Muscle of back (tissue), 13 donors: ENCODE measurements at places on chromosomes 13 and 19. TPM values are rescaled to one million over a fixed set of nuclear protein-coding genes. Genes with fewer than 3 reads are reported as not detected.

DNA sequence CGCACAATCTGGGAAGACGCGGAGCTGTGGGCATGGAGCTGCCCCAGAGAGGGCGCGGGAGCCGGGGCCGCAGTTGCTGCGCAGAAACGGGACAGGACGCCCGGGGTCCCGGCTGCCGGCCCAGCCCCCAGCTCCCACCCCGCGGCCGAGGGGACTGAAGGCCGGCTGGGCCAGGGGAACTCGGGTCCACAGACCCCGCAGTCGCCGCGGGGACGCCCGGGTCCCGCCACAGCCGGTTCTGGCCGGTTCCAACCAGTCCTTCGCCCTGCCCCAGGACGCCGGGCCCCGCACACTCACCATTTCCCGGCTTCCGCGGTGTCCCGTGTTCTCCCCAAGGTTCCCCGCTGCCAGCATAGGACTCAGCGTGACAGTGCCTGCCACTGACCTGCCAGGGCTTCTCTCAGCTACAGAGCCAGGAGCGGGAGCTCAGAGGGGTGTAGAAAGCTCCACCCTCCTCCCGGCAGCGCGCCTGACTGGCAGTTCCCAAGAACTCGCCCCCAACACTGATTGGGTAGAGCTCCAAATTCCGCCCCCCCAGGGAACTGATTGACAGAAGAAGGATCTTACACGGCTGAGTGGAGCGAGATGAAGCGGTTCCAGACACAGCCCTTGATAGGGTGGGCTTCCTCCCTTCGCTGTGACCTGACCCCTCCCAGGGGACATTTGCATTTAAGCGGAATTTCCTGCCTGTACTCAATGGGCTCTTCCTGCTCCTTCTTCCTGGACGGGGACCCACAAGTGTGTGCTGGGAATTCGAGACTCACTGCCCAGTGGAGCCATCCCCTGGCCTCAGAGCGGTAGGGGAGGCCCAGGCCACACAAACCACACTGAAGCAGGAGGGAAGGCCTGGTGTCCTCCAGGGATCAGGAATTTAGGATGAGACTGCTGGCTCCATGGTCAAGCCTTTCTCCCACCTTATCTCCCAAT, at the start of gene ZNF442:
ZNF442 (minus strand) TSS at position 448 of the 927 bp plus-strand sequence. CDS start 2,052 bp downstream, outside the sequence.
- peak; percentile 97 for DNase-seq

GRCh38 chr13:79874396-79875360, 393.7 kb downstream of the NDFIP2 start:
- DNase-seq = no peak

DNA sequence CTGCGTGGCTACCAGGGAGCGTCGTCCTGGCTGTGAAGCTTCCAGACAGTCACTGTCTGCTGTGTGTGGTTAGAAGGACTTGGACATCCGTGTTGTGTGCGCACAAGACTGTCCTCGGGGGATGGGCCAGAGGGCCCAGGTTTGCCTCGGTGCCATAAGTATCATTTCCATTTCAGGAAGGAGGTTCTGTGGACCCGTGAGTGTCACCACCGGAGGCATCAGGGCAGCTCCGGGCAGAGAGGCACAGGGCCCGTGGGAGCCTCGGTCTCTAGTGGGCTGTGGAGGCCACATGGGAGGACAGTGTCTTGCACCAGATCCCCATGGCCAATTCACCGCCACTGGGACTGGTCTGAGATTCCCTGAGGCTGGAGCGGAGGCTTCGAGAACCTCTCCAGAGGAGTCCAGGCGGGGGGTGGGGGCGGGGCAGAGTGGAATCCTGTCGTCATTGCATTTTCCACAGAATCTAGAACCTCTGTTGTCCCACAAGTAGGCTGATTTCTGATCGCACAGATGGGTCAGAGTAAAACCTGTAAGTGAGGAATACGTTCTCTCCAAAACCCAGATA, 6.0 kb downstream of the ZNF57 start:
- DNase-seq = no peak

The AMH gene
- 2.4 TPM for polyA plus RNA-seq

The KLF2 gene
- polyA plus RNA-seq = 68.6 TPM

- DNase-seq = no peak
Measured at GRCh38 chr13:51804295-51805172, 571 bp upstream of the DHRS12 start.

DNA sequence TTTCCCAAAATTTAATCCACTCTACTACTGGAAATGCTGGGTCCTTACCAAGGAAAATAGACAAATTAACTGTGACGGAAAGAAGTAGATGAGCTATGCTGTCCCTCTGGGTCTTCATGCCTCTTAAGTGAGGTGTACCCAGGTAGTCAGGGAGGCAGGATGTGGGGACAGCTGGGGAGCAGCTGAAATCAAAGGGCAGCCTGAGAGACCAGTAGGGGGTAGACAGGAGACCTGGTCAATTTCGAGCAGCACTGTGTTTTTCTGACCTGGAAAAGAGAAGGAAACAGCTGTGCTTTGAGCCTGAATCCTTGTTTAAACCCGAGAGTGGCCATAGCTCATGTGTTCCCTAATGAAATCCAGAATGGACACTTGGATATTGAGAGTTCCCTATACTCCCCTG, 587.3 kb downstream of the EFNB2 start:
- DNase-seq = no peak

DNA sequence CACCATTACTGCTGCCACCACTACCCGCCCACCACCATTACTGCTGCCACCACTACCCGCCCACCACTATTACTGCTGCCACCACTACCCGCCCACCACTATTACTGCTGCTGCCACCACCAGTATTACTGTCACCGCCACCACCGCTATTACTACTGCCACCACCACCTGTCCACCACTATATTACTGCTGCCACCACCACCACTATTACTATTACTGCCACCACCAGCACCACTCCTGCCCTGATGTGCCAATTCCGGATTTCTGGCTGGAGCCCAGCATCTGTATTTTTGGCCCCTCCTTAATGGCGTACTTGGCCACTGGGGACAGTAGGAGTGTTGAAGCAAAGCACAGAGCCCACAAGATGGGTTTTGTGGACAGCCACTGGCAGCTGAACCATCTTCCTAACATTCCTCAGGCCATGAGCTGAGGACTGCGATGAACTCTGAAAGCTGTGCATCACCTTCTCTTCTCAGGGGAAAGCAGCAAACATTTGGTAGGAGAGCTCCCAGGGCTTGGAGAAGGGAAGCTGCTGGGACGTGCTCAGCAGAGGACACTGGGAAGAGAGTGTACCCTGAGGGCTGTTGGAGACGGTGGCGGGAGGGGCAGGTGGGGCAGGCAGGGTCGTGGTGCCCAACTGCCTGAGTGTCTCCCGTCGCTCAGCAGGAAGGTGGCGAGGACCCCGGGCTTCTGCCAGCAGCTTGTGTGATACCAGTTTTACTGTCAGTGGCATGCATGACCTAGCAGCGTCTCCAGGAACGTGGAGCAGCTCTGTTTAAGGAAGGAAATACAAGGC, 23.0 kb downstream of the CUL4A start:
- DNase-seq = no peak

GRCh38 chr19:1270854-1271527, 1.9 kb downstream of the CIRBP start:
- no peak for DNase-seq

GRCh38 chr19:18450931-18451836, 13.3 kb upstream of the ISYNA1 start:
- DNase-seq = peak; percentile 64

DNA sequence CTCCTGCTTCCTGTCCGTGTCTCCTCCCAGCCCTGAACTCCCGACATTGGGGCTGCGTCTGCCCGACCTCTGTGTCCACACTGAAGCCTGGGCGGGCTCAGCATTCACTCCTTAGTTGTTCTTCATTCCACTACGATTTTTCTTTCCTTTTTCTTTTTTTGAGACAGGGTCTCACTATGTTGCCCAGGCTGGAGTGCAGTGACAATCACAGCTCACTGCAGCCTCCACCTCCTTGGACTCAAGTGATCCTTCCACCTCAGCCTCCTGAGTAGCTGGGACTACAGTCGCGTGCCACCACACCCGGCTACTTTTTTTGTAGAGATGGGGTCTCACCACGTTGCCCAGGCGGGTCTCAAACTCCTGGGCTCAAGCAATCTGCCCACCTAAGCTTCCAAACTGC, 23.5 kb upstream of the SIGLEC11 start:
- DNase-seq = no peak

DNA sequence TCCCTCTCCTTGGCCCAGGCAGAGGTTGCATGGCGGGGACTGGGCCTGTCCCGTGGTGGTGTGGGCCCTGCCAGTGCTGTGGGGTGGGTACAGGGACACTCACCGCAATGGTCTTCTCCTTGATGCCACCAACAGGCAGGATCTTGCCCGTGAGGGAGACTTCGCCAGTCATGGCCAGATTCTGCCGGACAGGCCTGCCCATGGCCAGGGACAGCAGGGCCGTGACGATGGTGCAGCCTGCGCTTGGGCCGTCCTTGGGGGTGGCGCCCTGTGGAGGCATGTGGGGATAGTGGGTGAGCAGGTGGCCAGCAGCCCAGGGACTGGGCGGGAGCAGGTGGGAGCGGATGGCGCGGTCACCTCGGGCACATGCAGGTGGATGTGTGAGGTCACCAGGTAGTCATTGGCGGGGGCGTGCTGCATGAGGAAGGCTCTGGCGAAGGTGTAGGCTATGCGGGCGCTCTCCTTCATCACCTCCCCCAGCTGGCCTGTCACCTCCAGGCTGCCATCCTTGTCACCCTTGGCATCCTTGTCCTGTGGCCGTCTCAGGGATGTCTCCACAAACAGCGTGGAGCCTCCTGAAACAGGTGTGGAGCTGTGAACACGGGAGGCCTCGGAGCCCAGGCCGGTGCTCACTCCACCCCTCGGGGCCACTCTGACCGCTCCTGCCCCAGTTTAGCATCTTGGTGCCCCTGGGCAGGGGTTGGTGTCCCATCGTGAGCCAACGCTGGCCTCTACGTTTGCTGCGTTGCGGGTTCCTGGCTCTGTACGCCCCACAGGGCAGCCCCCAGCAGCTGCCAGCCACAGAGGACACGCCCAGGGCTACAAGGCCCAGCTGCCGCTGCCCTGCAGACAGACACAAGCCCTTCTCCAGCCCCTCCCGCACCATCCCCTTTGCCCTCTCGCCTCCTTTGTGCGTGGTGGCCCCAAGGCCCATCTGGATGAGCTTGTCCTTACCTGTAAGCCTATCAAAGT, 3.4 kb downstream of the RPL36 start:
- DNase-seq = no peak

DNA sequence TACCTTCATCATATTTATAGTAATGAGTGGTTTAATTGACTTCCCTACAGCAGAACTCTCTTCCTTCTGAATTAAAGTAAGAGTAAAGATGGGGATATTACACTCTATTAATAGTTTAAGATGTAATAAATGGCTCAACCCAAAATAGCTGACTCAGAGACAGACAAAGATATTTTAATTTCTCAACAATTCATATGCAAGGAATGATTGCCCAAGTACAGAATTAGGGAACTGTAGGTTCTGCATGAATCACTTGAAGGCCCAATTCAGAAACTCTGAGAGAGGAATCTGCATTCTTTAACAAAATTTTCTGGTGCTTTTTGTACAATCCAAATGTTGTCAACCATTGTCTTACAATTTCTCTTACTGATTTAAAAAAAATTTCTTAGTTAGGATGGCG, 42.9 kb upstream of the PCDH9 start:
- DNase-seq = no peak

The FOSB gene
- 83.7 TPM for polyA plus RNA-seq

- no peak for DNase-seq
Measured at GRCh38 chr19:51697169-51697776, 4.1 kb downstream of the SPACA6 start.

The ZNF701 gene
- polyA plus RNA-seq = 9.9 TPM

GRCh38 chr13:76796851-76797250, 89.4 kb downstream of the KCTD12 start:
- no peak for DNase-seq

GRCh38 chr13:47144782-47145181, 247.9 kb upstream of the HTR2A start:
- DNase-seq = no peak

- DNase-seq = no peak
Measured at GRCh38 chr19:54319892-54320670, 7.1 kb upstream of the LILRA5 start.

The PLEKHG2 gene
- polyA plus RNA-seq = 34.2 TPM

- DNase-seq = no peak
Measured at GRCh38 chr19:28397306-28397705, 815.6 kb downstream of the UQCRFS1 start.

The SPTBN4 gene
- polyA plus RNA-seq = 0.50 TPM

DNA sequence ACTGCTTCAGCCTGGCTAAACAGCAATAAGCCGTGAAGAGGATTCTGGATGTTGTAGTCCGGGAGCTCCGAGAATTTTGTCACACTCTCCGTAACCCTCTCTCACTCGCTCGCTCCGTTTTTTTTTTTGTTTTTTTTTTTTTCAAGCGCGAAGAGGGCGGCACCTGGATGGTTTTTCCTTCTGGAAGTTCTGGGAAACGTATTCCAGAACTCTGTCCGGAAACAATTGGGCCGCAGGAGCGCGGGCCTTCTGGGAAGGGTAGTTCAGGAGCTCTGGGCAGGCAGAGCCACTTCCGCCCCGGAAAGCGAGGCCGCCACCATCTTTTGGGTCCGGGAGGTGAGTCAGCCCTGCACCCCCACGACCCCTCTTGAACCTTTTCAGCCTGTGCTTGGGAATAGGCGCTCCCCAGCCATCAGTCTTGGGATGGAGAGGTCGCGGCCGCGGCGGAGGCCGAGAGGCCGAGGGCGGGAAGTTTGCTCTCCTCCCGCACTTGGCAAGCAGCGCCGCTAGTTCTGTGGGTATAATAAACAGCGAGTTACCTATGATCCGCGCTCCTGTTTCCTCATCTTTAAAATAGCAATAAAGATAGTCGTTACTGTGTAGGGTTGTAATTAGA, at the start of gene ZNF227:
ZNF227 (plus strand) TSS at position 283 of the 616 bp plus-strand sequence. CDS start 5,261 bp downstream, outside the sequence.
- peak; percentile 96 for DNase-seq

The GIPC1 gene
- 57.8 TPM for polyA plus RNA-seq

The SEMA6B gene
- polyA plus RNA-seq = 45.9 TPM

DNA sequence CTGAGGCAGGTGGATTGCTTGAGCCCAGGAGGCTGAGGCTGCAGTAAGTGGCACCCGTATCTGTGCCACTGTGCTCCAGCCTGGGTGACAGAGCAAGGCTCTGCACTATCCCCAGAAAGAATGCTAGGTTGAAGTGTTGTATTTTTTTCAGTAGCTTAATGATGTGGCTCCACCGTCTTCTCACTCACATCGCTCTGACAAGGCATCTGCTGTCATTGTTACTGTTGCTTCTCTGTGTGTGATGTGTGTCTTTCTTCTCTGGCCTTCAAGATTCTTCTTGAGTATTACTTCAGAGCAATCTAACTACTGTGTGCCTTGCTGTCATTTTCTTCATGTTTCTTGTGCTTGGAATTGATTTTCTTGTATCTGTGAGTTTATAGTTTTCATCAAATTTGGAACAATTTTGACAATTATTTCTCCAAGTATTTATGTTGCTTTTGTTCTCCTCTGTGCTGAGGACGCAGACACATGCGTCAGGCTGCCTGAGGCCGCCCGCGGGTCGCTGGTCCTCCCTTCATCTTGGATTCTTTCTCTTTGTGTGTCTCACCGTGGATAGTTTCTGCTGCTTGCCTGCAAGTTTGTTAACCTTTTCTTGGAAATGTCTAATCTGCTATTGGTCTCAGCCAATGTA, 10.8 kb downstream of the ADPRHL1 start:
- DNase-seq = no peak

DNA sequence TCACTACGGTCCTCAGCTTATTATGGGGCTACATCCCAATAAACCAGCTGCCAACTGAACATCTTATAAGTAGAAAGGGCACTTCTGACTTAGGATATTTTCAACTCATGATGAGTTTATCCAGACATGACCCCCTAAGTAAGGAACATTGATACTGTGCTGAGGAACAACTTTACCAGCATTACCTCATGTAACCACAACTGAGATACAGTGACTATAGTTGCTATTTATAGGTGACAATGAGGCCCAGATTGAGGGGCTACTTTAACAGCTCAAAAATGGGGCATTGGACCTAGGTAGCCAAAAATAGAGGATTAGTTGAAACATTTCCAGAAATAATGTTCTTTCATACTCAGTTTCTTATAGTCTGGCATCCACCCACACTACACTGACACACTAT, 26.8 kb downstream of the SKA3 start:
- no peak for DNase-seq
